ELR (cell line): ENCODE measurements at places on chromosomes 7 and 10.

DNA sequence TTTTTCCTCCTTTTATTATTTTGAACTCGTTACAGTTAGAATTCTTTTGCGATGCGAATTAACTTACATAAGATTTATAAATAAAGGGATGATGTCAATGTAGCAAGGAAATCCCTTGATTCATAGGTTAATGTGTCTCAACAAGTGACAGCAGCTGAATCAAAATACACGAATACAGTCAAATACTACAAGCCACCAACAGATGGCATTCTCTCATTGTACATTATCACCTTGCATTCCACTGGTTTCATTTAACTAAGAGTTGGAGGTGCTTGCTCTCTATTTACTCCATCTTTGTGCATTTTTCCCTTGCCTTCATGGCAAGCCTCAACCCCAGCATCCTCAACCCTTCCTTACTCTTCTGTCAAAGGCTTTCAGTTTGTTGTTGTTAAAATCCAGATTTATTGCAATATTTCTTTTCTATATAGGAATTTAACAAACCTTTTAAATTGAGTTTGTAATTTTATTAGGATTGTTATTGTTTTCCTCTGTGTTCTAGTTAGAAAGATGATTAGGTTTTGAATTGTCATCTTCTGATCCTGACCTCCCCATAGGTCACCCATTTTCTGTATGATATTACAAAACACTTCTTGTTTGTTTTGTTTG is 78.3 kb downstream of the SLC25A40 start:
- DNase-seq, result peak; percentile 56

DNA sequence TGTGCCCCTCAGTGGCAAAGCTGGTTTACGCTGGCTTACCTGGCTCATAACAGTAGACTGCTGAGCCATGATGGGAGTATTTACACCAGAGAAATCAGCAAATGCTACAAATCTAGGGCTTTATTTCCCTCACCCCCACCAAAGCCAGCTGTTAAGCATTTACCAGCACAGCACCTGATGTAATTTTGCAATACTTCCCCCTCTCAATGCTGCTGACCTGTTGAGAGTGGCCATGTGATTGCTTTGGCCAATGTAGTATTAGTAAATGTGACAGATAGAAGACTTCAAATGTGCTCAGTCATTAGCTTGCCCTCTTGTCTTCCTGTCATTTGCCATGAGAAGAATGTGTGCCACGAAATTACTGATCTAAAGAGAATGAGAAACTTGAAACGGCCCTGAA is 46.6 kb downstream of the HERPUD2 start:
- no peak for DNase-seq

GRCh38 chr10:5485948-5486852 is 13.2 kb downstream of the CALML5 start:
- DNase-seq, result no peak

DNA sequence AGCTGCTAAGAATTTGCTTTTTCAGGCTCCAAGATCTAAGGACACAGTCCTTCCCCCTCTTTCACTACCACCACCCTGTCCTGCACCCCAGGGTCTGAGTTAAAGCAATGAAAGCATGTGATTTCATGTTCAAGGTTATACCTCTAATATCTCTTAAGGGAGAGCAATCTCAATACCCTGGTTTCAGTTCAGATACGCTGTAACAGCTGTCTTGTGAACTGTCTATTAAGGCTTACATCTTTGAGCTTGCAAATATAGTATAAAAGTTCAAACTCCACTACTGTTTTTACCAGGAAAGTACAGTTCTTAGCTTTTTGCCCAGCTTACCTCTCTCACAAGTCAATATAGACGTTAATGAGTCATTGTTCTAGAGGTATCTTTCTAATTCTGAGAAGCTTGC is 2.6 kb downstream of the CPVL start:
- DNase-seq, result no peak

DNA sequence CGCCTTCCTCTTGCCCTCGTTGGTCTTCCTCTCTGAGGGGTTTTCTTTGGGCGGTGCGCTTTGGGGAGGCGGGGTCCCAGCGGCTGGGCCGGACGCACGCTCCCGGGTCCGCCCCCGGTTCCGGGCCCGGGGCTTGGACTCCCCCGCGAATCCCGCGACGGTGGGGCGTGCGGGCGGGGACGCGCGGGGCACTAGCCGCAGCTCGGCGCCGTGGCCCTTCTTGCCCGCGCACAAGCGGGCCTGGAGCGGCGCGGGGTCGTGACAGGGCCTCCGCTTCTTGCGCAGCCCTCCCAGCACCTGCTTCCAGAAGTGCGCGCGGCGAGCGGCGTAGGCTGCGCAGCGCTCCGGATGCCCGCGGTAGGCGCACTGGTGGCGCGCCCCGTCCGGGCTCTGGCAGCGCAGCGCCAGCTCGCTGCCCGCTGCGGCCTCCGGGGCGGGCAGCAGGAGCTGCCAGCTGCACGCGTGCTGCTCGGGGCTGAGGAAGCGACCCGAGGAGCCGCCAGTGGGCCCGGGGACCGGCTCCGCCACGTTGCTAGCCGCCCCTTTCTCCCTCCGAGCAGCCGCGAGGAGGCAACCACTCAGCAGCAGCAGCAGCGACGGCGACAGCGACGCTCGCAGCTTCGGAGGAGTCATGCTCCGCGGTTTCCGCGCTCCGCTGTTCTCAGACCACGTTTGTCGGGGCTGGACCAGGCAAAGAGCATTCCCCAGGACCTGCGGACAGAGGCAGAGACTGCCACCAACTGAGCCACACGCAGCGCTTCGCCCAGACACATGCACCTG is 759 bp downstream of the FGFBP3 start:
- peak; percentile 82 for DNase-seq

GRCh38 chr7:77395626-77396025 is 20.5 kb downstream of the GSAP start:
- DNase-seq, result no peak

GRCh38 chr7:131072505-131073091 is 255.1 kb upstream of the MKLN1 start:
- DNase-seq, result peak; percentile 48

- no peak for DNase-seq
Measured at GRCh38 chr7:108099713-108100112, 30.4 kb downstream of the LAMB4 start.

DNA sequence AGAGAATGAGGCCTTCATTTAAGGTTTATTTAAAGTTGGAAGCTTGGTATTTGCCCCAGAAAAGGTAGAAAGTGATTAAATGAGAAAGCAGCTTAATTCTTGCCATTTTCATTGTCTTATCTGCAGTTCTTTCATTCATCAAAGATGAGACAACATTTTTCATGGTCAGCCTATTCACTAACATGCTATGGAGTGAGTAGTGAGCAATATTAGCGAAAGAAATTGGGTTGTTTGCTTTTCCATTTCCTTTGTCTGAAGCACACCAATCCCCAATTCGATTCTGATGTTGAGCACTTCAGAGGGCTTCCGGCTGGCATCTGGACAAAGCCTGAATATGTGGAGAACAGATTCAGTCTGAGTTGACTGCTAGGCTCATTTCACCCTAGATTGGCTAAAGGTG is 317.2 kb downstream of the BBS9 start:
- DNase-seq, result no peak

DNA sequence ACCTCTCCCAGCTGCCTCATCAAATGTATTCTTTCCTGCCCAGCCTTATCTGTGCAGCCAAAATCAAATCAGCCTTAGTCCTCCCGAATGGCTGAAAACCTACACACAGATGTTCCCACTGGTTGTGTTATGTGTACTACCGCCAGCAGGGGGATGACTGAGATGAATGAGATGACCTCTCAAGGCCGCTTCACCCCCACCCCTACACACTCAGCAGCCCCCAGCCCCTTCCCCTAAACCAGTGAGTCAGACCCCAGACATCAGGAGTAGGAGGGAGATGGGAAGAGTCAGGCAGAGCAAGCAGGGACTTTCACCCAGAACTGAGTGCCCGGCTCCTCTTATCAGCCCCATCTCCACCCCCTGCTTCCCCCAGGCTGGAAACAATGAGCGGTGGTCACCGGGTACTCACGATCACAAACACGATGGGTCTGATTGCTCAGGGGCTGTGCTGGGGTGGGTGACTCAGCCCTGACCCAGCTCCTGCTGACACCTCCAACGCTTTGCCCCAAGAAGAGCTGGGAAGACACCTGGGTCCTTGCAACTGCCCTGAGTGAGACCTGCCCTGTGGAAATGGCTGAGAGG is 6.5 kb upstream of the C10orf105 start:
- DNase-seq, result peak; percentile 63

DNA sequence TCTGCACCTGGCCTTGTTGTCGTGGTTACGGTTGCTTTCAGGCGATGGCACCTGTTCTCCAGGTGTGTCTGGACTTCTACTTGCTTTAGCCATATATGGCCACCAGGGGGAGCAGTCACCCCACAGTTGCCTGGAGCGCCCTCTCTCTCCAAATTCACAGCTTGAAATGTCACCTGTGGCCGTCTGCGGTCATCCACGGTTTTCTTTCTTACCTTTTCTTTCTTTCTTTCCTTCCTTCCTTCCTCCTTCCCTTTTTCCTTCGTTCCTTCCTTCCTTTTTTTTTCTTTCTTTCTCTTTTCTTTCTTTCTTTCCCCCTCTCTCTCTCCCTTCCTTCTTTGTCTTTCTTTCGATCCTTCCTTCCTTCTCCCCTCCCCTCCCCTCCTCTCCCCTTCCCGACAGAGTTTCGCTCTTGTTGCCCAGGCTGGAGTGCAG is 150.5 kb upstream of the VKORC1L1 start:
- peak; percentile 40 for DNase-seq

GRCh38 chr10:96960872-96961271 is 128.8 kb downstream of the LCOR start:
- DNase-seq, result no peak

DNA sequence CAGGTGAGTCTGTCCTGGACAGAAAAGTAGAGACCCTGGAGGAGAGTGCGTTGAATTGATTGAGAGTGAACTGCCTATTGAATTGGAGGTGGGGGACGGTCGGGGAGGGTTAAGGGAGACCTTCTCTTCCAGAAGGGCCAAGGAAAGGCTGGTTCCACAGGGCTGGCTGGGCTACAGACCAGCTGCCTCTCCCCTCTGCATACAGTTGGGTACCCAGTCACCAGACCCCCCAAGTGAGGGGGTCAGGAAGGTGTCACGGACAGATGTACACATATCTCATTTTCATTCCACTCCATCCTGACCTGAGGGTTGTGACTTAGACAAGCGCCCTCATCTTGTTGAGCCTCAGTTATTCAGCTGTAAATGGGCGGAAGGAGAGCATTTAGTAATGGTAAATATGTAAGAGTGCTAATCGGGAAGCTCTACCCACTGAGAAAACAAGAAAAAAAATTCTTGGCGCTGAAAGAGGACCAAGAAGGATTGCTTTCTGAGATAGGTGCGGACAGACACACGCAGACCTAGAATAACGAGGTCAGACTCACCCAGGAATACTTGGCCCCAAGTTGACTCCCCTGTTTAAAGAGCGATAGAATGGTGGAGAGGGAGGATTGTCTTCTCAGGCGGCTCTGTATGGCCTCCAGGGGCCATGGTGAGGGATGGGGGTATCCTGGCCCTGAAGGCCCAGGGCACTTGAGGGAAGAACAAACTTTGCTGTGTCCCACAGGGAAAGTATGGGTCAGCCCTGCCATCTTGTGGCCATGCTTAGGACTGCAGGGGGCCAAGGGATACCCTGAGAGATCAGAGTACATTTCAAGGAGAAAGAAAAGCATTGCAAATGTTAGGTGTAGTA is 7.2 kb upstream of the MBL2 start:
- peak; percentile 66 for DNase-seq
